Sigmoid colon (tissue), 7 donors: ENCODE measurements at places on chromosomes 7 and 10. TPM values are rescaled to one million over a fixed set of nuclear protein-coding genes. Genes with fewer than 3 reads are reported as not detected.

DNA sequence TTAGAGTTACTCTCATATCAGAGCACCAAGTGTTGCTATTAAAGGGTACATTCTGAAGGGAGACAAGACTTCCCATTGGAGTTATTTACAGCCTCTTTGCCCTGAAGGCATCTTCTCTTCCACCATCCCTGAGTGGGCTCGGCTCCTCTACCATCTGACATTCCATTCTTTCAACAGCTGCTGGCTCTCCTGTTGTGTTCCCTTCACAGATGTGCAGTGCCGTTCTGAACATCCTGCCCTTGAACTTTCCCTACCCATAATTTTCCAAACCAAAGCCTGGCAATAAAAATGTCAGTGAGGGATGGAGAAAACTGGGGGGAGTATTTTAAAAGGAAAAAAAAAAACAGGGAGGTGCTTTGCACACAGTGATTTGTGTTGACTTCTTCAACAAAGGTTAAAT, 392.9 kb downstream of the KCNMA1 start:
- DNase-seq, result no peak

Gene CHST3
- 0.60 TPM for polyA plus RNA-seq

Gene LIPM
- polyA plus RNA-seq, result not detected

GRCh38 chr7:90655566-90655965, 59.4 kb downstream of the CDK14 start:
- no peak for DNase-seq

Gene CRYGN
- polyA plus RNA-seq, result 0.60 TPM

GRCh38 chr10:127186813-127187212, 9.6 kb downstream of the INSYN2A start:
- DNase-seq, result no peak

Gene CAMK2B
- 1.2 TPM for polyA plus RNA-seq

DNA sequence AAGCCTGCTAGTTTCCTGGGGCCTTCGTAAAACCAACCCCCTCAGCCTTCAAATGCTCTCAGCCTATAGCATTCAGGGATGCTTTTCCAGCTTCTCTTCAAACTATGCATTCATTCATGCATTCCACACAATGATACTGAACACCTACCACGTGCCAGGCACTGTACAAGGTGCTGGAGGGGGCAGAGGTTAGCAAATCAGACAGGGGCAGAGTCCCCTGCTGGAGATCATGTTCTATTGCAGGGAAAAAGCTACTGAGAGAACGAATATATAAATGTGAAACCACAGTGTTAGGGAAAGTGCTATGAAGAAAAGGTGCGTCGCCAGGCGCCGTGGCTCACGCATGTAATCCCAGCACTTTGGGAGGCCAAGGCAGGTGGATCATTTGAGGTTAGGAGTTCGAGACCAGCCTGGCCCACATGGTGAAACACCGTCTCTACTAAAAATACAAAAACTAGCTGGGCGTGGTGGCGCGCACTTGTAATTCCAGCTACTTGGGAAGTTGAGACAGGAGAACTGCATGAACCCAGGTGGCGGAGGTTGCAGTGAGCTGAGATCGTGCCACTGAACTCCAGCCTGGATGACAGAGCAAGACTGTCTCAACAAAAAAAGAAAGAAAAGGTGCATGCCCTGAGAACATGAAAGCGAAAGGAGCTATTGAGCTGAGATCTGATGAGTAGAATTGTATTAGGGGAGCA, 64.6 kb upstream of the CALN1 start:
- DNase-seq, result no peak
